ENCODE measurements at places on chromosomes 4 and X.

DNA sequence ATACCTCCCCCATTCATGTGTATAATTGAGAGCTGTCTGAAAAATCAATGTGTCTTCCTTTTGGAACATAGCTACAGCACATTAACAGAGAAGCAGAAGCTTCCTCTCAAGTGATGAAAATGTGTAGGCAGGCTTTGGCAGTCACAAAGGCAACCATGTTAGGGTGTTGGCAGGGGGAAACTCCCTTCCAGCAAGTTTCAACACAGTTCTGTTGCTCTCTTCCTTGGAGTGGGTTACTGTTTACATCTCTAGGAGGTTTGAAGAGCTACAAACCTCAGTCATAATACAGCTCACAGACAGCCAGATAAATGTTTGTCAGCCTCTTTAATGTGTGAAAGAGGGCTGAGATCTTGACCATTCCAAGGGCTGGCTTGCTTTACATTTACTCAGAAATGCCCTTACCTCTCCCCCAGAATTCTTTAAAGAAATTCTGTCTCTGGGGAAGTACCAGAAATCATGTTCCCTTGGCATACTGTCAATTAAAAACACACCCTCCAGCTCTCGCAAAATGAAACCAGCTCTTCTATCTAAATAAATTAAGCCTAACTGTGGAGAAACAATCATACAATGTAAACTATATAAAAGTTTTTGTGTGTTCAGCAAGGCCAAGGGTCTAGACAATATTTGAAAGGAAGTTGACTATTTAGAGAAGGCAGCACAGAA, 18.9 kb downstream of the ZBTB33 start:
- no peaks in the 10 kb centered on the region for H3K4me1 ChIP-seq
- H3K36me3 ChIP-seq = no peaks in the 10 kb centered on the region
- no peaks in the 10 kb centered on the region for H3K27me3 ChIP-seq
- no peak overlapping the region for H3K4me3 ChIP-seq
- no peak overlapping the region for H3K27ac ChIP-seq
- DNase-seq = no peak

DNA sequence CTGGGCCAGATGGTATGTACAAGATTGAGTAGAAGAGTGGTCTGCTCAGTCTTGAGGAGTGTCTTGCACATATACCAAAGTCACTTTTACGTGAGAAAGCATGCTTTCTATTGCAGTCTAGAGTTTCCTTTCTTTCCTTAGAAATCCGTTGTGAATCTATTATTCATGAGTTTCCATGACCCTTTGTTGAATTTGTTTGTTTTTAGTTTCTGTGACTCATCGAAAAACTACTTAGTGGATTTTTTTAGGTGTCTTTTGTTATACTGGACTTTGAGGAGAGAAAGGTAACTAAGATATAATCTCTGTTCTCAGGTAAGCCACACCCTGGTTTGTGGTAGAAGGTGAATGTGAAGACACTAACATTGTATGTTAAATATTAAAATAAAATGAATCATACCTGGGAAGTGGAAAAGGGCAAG, 23.0 kb downstream of the GALNT7 start:
- no peaks in the 10 kb centered on the region for H3K4me1 ChIP-seq
- H3K27me3 ChIP-seq = no peaks in the 10 kb centered on the region
- no peak overlapping the region for H3K4me3 ChIP-seq
- no peak overlapping the region for H3K27ac ChIP-seq
- no peak for DNase-seq
- H3K36me3 ChIP-seq = no peaks in the 10 kb centered on the region

- H3K27ac ChIP-seq = no peak overlapping the region
- no peaks in the 10 kb centered on the region for H3K27me3 ChIP-seq
- H3K36me3 ChIP-seq = no peaks in the 10 kb centered on the region
- DNase-seq = no peak
Measured at GRCh38 chr4:158644760-158645159, 26.9 kb downstream of the C4orf46 start.

DNA sequence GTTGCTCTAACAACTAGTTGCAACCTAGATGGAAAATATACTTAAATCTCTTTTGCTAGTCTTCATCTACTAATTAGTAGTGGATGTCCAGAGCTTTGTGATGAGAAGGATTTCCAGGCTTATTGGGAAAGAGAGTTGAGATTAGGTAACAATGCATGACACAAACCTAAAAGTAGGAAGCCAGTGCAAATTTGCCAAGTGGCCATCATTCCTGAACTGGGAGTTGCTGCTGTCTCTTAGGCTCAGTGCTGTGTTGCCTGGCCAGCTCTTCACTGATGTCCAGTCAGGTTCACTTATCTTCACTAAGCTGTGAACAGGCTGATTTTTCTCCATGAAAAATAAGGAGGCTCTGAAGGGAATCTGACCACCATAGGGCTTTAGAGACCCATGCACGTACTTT, 105.6 kb upstream of the AMOT start:
- H3K36me3 ChIP-seq = no peaks in the 10 kb centered on the region
- H3K27me3 ChIP-seq = no peaks in the 10 kb centered on the region
- H3K27ac ChIP-seq = no peak overlapping the region
- H3K4me1 ChIP-seq = no peaks in the 10 kb centered on the region
- no peak for DNase-seq

DNA sequence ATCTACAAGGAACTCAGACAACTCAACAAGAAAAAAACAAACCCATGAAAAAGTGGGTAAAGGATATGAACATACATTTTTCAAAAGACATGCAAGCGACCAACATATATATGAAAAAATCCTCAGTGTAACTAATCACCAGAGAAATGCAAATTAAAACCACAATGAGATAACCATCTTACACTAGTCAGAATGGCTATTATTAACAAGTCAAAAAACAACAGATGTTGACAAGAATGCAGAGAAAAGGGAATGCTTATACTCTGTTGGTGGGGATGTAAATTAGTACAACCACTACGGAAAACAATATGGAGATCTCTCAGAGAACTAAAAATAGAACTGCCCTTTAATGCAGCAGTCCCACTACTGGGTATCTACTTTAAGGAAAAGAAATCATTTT, 12.1 kb downstream of the NIPAL1 start:
- no peaks in the 10 kb centered on the region for H3K27me3 ChIP-seq
- H3K4me3 ChIP-seq = no peak overlapping the region
- H3K27ac ChIP-seq = no peak overlapping the region
- H3K4me1 ChIP-seq = no peaks in the 10 kb centered on the region

GRCh38 chr4:169756971-169757574, 671 bp downstream of the HPF1 start:
- no peaks in the 10 kb centered on the region for H3K4me1 ChIP-seq
- H3K4me3 ChIP-seq = peak overlapping the region; percentile 81
- DNase-seq = no peak
- H3K27me3 ChIP-seq = no peaks in the 10 kb centered on the region
- H3K36me3 ChIP-seq = no peaks in the 10 kb centered on the region

GRCh38 chr4:2306773-2307410, 45.0 kb upstream of the MXD4 start:
- no peaks in the 10 kb centered on the region for H3K36me3 ChIP-seq
- no peak overlapping the region for H3K4me3 ChIP-seq
- no peak overlapping the region for H3K27ac ChIP-seq
- H3K4me1 ChIP-seq = no peaks in the 10 kb centered on the region
- no peaks in the 10 kb centered on the region for H3K27me3 ChIP-seq
- DNase-seq = no peak

DNA sequence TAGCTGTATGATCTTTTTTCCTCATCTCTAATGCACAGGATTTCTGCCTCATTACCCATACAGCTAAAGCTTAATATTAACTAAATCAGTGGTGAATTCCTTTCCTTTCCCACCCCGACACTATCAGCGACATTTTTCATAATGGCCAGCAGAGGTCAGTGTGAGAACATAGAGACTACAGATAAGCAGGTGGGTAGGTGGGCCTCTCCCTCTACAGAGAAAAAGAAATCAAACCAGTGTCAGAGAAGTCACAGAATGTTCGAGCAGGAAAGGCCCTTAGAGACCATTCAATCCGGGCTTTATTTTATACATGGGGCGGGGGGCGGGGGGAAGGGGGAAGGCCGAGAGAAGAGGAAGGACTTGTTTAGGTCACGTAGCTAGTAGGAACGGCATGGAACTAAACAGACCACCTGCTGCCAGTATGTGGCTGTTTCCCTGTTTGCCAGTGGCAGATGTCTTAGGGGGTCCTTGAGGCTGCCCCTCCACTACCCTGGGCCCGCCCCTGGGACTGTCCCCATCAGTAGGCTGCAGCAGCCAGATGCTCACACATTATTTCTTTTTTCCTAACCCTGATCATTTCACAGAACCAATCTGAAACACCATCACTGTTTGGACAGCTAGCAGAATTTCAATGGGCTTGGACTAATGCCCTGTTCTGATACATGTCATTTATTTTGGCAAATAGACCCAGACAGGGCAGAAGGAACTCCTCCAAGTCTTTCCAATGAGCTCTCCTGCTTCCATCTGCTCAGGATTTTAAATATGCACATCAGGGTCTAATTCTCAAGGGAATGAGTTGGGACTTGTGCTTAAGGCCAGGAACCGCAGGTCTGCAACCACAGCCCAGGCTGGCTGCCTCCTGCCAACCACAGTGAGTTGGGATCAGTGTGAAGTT, 133.4 kb downstream of the ATG4A start:
- no peak for DNase-seq
- H3K4me1 ChIP-seq = no peaks in the 10 kb centered on the region
- no peaks in the 10 kb centered on the region for H3K27me3 ChIP-seq
- peak overlapping the region; percentile 45 for H3K27ac ChIP-seq
- no peaks in the 10 kb centered on the region for H3K36me3 ChIP-seq

GRCh38 chr4:140249351-140249750, 95.4 kb upstream of the MAML3 start:
- no peak for DNase-seq
- H3K27me3 ChIP-seq = no peaks in the 10 kb centered on the region
- no peaks in the 10 kb centered on the region for H3K4me1 ChIP-seq
- H3K4me3 ChIP-seq = no peak overlapping the region
- H3K36me3 ChIP-seq = no peaks in the 10 kb centered on the region
- peak overlapping the region; percentile 97 for H3K27ac ChIP-seq

GRCh38 chrX:69374569-69374968, 129.6 kb upstream of the NALF2 start:
- H3K36me3 ChIP-seq = no peaks in the 10 kb centered on the region
- H3K4me3 ChIP-seq = no peak overlapping the region
- no peaks in the 10 kb centered on the region for H3K4me1 ChIP-seq

DNA sequence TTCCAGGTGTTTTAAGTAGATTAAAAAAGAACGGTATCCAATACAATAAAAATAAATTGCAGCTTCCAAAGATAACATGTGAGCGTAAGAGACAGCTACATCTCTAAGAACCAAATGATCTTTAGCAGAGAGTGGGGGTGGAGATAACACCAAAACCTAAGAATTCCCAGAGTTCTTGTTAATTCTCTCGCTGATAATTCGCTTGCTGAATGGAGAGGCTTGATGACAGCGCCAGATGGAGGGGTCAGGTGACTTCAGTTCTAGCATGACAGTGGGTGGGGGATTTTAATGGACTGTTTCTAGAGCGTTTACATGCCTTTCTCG, 2.3 kb downstream of the CLCN4 start:
- peaks cover 7% of the 10 kb centered on the region for H3K27me3 ChIP-seq
- no peak overlapping the region for H3K27ac ChIP-seq
- no peak overlapping the region for H3K4me3 ChIP-seq
- DNase-seq = no peak

GRCh38 chr4:53608242-53608641, 17.0 kb upstream of the LNX1 start:
- H3K4me1 ChIP-seq = no peaks in the 10 kb centered on the region
- no peaks in the 10 kb centered on the region for H3K36me3 ChIP-seq

- H3K36me3 ChIP-seq = no peaks in the 10 kb centered on the region
- no peak for DNase-seq
- H3K4me3 ChIP-seq = no peak overlapping the region
Measured at GRCh38 chr4:112425823-112426222, 90.2 kb downstream of the NEUROG2 start.

DNA sequence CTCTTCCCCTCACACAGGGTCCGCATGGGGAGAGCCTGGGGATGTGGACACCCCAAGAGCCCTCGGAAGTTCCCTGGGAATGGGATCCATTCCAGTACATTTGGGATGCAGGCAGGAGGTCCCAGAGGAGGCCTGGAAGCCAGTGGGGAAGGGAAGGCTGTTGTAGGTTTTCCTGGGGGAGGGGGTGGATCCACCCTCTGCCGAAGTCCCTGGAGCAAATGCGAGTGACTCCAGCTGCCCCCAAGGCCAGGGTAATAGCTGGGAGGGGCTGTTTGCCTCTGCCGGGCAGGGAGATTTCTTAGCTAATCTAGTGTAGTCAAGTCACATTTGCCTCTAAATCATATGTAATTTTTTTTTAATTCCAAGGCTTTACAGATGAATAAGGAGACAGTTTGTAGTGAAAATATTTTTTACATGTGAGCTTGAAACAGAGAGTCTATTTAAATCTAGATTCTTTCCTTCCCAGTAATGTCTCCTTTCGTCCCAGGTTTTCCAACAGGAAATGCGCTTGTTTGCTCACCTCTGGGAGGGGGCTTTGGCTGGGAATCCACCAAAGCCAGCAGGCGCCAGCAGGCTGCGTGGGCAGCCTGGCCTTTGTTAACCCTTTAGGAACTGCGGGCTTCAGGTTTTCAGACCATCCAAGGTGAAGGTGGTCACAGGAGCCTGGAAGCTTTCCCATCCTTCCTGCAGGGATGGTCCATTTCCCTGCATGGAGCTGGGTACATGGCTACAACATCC, 26.8 kb downstream of the SH3TC1 start:
- H3K36me3 ChIP-seq = no peaks in the 10 kb centered on the region
- no peak overlapping the region for H3K4me3 ChIP-seq
- H3K27ac ChIP-seq = no peak overlapping the region
- peaks cover 13% of the 10 kb centered on the region for H3K4me1 ChIP-seq
- DNase-seq = no peak

DNA sequence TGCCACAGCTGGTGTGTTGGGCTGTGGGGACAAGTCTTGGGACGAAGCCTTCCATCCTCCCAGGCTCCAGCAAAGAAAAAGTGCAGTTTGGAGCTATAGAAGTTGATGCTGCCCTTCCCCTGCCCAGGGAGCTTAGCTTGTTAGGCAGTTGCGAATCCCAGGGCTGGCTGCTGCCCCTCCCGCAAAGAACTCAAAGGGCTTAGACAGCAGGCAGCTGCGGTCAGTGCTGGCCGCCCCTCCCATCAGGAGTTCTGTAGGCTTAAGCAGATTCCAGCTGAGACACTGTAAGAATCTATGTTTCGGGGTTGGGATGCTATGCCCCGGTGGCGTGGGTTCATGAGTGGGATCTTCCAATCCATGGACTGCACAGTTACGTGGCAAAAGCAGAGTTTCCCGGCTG, 956.7 kb downstream of the GLUD2 start:
- no peaks in the 10 kb centered on the region for H3K27me3 ChIP-seq
- H3K27ac ChIP-seq = no peak overlapping the region
- H3K36me3 ChIP-seq = no peaks in the 10 kb centered on the region
- DNase-seq = no peak
- no peaks in the 10 kb centered on the region for H3K4me1 ChIP-seq
